ENCODE measurements at places on chromosomes 5 and 9.
A peak's percentile ranks its signal among the peaks of the same experiment; 100 is the strongest.

- H3K27ac ChIP-seq, result no peak overlapping the region
- H3K4me3 ChIP-seq, result no peak overlapping the region
- DNase-seq, result no peak
- H3K27me3 ChIP-seq, result no peaks in the 10 kb centered on the region
- peaks cover 6% of the 10 kb centered on the region for H3K36me3 ChIP-seq
Measured at GRCh38 chr9:127835991-127836516, 18.4 kb downstream of the ENG start.

DNA sequence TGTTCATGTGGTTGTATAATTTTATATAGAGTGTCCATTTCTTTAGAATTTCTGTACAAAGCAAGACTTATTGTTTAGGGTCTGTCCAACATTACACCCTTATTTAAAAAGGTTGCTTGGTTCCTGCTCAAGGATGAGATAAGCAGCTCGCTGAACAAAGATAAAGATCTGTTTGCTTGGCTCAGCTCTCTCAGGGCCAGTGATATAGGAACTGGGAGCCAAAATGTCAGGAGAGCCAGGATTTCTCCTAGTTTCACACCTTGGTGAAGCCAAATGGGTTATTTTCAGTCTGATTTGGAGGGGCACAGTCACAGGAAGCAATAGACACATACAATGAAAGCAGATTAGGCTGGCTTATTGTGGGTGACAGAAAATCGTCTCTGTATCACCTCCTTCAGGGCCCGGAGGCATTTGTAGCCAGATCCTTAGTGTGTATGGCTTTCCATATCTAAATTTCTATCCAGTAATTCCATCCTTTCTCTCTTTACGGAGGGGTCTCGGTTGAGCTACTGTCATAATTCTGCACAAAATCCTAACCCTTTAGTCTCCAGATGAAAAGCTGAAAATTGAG, 396.4 kb downstream of the TMEM232 start:
- no peaks in the 10 kb centered on the region for H3K36me3 ChIP-seq
- no peak for DNase-seq
- no peaks in the 10 kb centered on the region for H3K4me1 ChIP-seq
- H3K4me3 ChIP-seq, result no peak overlapping the region
- no peak overlapping the region for H3K27ac ChIP-seq
- H3K27me3 ChIP-seq, result no peaks in the 10 kb centered on the region

- no peaks in the 10 kb centered on the region for H3K36me3 ChIP-seq
- H3K4me3 ChIP-seq, result no peak overlapping the region
- H3K4me1 ChIP-seq, result no peaks in the 10 kb centered on the region
- no peak for DNase-seq
Measured at GRCh38 chr5:34648840-34649158, 7.3 kb upstream of the RAI14 start.

GRCh38 chr9:76271755-76272154, 122.5 kb downstream of the RFK start:
- H3K4me3 ChIP-seq, result no peak overlapping the region
- no peaks in the 10 kb centered on the region for H3K4me1 ChIP-seq
- no peaks in the 10 kb centered on the region for H3K27me3 ChIP-seq
- DNase-seq, result no peak
- no peaks in the 10 kb centered on the region for H3K36me3 ChIP-seq
- H3K27ac ChIP-seq, result no peak overlapping the region

- no peaks in the 10 kb centered on the region for H3K27me3 ChIP-seq
- H3K27ac ChIP-seq, result no peak overlapping the region
- peaks cover 75% of the 10 kb centered on the region for H3K36me3 ChIP-seq
- no peaks in the 10 kb centered on the region for H3K4me1 ChIP-seq
- DNase-seq, result no peak
- no peak overlapping the region for H3K4me3 ChIP-seq
Measured at GRCh38 chr5:146475190-146475780, 28.2 kb downstream of the TCERG1 start.

GRCh38 chr5:157306081-157306480, 40.2 kb downstream of the CYFIP2 start:
- H3K4me3 ChIP-seq, result no peak overlapping the region
- H3K27me3 ChIP-seq, result no peaks in the 10 kb centered on the region
- peaks cover 71% of the 10 kb centered on the region for H3K36me3 ChIP-seq

GRCh38 chr5:17289681-17290539, 72.5 kb downstream of the BASP1 start:
- H3K27me3 ChIP-seq, result no peaks in the 10 kb centered on the region
- no peak overlapping the region for H3K27ac ChIP-seq
- no peaks in the 10 kb centered on the region for H3K4me1 ChIP-seq
- no peak overlapping the region for H3K4me3 ChIP-seq

GRCh38 chr5:136203303-136203922, 10.5 kb upstream of the SMIM32 start:
- no peak for DNase-seq
- no peak overlapping the region for H3K27ac ChIP-seq
- no peak overlapping the region for H3K4me3 ChIP-seq
- no peaks in the 10 kb centered on the region for H3K4me1 ChIP-seq
- H3K27me3 ChIP-seq, result peaks cover 13% of the 10 kb centered on the region

GRCh38 chr5:26749829-26750228, 288.6 kb downstream of the CDH9 start:
- no peaks in the 10 kb centered on the region for H3K4me1 ChIP-seq

GRCh38 chr9:79107911-79108676, 463.7 kb upstream of the TLE4 start:
- no peaks in the 10 kb centered on the region for H3K27me3 ChIP-seq
- H3K4me1 ChIP-seq, result no peaks in the 10 kb centered on the region
- DNase-seq, result no peak

DNA sequence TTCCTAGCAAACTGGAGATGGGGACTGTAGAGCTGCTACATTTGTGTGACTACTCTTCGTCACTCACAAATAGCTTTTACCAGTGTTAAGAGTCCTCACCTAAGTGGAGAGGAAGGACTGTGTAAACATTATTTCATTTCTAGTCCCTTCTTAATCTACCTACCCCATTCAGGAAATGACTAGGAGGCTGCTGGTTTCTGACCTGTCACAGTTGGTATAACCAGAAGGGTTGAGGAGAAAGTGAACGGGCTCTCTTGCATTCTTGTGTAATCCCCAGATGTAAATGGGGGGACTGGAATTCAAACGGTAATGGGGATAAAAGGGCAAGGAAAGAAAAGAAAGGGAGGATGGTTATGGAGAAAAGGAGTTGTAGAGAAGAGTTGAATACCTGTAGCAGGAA, 35.4 kb upstream of the BNIP1 start:
- H3K27ac ChIP-seq, result no peak overlapping the region
- H3K4me1 ChIP-seq, result no peaks in the 10 kb centered on the region
- H3K4me3 ChIP-seq, result no peak overlapping the region
- no peaks in the 10 kb centered on the region for H3K27me3 ChIP-seq
- no peak for DNase-seq
- H3K36me3 ChIP-seq, result peaks cover 53% of the 10 kb centered on the region

DNA sequence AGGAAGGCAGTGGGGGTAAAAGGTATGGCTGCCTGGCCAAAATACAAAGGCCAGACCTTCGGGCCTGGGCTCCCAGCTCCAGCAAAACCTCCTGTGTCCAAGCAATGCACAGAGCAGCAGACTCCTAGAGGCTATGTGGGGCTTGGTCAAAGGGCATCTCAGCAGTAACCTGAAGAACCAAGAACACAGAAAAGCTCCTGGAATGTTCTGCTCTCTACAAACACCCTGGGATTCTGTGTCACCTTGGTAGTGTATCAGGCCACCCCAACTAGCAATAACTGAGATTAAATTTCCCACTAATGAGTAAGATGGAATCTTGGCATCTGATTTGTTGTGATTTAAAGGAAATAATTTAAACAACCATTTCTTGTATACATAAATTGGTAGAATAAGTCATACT, 158.6 kb downstream of the GLIS3 start:
- no peaks in the 10 kb centered on the region for H3K36me3 ChIP-seq
- no peak overlapping the region for H3K4me3 ChIP-seq
- no peak overlapping the region for H3K27ac ChIP-seq
- H3K4me1 ChIP-seq, result no peaks in the 10 kb centered on the region
- no peaks in the 10 kb centered on the region for H3K27me3 ChIP-seq

DNA sequence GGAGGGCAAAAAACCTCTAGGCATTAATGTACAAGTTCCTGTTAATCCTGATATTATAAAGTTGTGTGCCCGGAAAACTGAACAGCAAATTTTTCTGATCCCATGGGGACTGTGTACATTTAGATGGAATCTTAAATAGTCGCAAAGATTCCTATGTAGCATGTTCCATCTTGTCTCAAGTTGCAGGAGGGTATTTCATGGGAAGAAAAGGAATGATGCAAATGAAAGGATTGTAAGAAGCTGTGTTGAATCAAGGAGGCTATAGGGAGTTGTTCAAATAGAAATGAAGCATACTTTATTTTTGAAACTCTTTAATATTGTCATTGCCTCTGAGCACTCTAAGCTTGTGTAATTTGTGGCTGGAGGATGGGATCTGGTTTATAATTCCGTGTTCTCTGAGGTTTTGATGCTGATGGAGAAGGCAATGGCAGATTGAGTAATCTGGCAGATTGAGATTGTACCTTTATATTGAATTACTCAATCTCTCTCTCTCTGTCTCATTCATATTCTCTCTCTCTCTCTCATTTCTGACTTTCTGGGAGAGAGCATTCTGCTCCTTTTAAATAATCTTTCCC, 288.5 kb downstream of the OSTF1 start:
- DNase-seq, result no peak
- H3K27me3 ChIP-seq, result no peaks in the 10 kb centered on the region
- H3K4me1 ChIP-seq, result no peaks in the 10 kb centered on the region

DNA sequence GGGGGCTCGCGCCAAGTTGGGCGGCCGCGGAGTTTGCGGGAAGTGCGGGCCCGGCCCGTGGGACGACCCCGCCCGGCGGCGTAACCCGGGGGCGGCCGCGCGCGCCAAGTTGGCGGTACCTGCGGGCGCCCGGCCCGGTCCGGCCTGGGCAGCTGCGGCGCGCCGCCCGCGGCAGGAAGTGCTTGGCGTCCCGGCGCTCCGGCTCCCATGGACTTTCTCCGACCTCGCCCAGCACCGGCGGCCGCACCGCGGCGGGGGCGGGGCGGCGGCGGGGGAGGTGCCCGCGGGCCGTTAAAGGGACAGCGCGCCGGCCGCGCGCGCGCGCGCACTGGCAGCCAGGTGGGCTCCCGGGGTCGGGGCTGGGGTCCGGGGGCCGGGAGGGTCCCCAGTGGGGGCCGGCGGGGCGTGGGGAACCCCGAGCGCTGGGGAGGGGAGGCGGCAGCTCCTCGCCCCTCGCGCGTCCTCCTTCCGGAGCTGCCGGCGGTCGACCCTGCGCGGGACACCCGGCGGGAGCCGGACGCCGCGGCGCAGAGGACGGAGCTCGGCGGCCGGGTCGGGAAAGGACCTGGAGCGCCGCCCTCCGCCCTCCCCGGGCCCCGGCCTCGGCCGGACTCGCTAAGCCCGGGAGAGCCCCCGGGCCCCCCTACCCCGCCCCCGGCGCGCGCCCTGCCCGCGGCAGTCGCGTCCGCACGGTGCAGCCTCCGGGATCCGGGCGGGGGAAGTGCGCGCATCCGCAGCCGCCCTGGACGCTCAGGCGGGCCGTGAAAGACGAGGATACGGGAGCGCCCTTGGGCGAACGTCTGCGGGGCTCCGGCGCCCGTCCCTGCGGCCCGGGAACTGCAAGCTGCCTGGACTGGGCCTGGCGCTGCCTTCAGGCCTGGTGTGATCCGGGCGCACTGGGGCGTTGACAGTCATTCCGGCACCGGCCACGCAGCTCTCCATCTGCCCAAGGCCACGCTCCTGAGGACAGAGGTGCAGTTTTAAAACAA, at the start of gene NACC2:
Gene NACC2, minus strand, starts transcription at position 220 of the 989 bp plus-strand sequence. CDS start 44,768 bp downstream, outside the sequence.
- H3K27me3 ChIP-seq, result no peaks in the 10 kb centered on the region
- H3K27ac ChIP-seq, result peak within 1 kb of the TSS; percentile 16
- no peaks in the 10 kb centered on the region for H3K36me3 ChIP-seq
- H3K4me3 ChIP-seq, result peak within 1 kb of the TSS; percentile 57

DNA sequence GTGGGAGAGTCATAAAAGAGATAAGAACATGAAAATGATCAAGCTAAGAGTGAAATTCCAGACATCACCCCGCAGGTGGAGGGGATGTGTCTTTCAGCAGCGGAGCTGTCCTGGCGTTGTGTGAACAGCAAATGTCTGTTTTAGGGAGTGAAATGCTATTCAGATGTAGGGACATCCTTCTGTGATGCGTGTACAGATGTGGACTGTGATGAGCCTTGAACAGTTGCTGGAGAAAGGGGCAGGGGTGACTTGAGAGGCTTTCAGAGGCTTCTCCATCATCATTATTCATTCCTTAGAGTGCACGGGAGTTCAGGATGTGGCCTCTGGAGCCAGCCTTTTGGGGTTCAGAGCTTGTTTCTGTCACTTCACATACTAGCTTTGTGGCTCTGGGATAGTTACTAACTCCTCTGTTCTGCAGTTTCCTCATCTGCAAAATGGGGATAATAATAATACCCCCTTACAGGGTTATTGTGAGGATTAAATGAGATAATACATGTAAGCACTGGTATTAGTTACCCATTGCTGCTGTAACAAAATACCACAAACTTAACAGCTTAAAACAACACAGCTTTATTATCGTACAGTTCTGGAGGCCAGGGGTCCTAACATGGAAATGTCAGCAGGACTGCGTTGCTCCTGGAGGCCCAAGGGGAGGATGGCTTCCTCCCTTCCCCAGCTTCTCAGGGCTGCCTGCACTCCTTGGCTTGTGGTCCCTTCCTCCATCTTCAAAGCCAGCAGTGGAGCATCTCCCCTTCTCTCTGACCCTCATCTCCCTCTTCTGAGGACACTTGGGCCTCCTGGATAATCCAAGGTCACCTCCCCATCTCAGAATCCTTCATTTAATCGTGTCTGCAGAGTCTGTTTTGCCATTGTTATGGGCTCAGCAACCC, 9.4 kb downstream of the TRAF1 start:
- no peaks in the 10 kb centered on the region for H3K27me3 ChIP-seq
- H3K4me1 ChIP-seq, result peaks cover 97% of the 10 kb centered on the region
- H3K4me3 ChIP-seq, result no peak overlapping the region
- peaks cover 87% of the 10 kb centered on the region for H3K36me3 ChIP-seq

GRCh38 chr9:79176014-79176697, 395.6 kb upstream of the TLE4 start:
- no peak overlapping the region for H3K27ac ChIP-seq
- H3K27me3 ChIP-seq, result no peaks in the 10 kb centered on the region
- no peaks in the 10 kb centered on the region for H3K4me1 ChIP-seq
- no peak for DNase-seq
- no peak overlapping the region for H3K4me3 ChIP-seq

GRCh38 chr5:172943283-172943841, 15.9 kb upstream of the RPL26L1 start:
- no peaks in the 10 kb centered on the region for H3K27me3 ChIP-seq
- peaks cover 57% of the 10 kb centered on the region for H3K36me3 ChIP-seq
- H3K4me1 ChIP-seq, result no peaks in the 10 kb centered on the region
- no peak for DNase-seq

DNA sequence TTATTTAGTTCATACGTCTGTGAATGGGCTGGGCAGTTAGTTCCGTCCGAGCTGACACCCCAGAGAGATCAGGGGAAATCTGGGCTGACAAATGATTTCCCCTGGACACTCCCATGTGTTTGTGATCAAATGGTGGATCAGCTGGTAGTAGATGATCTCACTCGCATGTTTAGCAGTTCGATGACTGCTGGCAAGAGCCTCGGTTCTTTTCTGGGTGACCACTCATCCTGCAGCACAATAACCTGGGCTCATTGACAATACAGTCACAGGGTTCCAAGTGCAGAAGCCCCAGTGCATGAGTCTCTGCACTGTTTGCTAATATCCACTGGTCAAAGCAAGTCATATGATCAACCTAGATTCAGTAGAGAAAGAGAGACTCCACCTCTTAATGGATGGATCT, 155.9 kb downstream of the NR2F1-AS1 start:
- no peak for DNase-seq
- H3K27me3 ChIP-seq, result no peaks in the 10 kb centered on the region
- no peak overlapping the region for H3K27ac ChIP-seq
- no peak overlapping the region for H3K4me3 ChIP-seq
